Liver (tissue), 10 donors: ENCODE measurements at places on chromosomes 13 and 19. TPM values are rescaled to one million over a fixed set of nuclear protein-coding genes. Genes with fewer than 3 reads are reported as not detected.

DNA sequence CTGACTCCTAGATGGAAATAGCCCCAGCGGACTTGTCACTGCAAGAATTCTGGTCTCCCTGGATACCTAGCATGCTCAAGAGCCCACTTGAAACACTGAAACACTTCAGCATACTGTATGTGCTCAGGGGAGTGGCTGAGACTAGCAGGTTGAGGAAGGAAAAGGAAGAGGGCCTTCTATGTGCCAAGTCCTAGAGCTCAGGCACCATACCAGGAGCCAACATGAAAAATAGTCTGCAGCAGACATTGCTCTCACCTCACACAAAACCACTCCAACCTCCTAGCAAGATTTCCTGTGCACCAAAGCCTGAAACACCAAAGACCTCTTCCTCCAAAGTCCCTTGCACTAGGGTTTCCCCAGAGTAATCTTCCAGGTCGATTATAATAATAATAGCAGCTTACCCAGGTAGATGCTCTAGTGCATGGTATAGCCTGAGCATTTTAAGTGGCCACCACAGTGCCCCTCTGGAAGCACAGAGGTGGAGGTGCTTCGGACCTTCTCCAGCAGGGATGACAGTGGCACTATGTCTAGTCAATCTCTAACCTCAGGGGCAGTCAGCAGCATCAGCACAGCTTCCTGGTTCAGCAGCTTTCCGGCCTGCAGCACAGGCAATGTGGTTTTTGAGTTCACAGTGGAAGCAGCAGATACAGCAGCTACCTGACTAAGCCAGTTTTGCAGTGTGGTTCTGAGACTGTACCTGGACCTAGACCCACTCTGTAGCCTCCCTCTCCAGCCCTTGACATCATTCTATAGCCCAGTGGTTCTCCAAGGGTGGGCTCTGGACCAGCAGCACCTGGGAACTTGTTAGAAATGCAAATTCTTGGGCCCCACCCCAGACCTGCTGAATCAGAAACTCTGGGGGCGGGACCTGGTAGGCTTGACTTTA, 45.6 kb upstream of the UBE2L5 start:
- no peak for DNase-seq

DNA sequence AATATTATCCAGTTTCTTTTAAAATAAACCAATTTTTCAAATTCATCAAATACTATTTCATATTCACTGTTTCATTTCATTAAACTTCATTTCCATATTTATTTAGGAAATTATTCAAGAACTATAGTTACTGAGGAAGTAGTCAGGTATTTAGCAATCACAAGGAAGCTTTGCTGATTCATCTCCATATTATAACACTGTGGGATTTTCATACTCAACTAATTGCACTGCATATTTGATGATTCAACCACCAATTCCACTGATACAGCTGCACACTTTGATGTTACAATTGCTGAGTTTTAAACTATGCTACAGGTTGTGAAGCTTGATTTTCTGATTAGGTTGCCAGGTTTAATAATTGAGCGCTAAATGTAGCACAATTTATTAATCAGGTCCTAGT, 556.8 kb upstream of the SLITRK1 start:
- DNase-seq = no peak

- peak; percentile 46 for DNase-seq
These were observed 330.3 kb upstream of the MIR17HG start for GRCh38 chr13:91017031-91017668.

- DNase-seq = no peak
These were observed 179.7 kb upstream of the ZNF507 start for GRCh38 chr19:32165750-32166149.

DNA sequence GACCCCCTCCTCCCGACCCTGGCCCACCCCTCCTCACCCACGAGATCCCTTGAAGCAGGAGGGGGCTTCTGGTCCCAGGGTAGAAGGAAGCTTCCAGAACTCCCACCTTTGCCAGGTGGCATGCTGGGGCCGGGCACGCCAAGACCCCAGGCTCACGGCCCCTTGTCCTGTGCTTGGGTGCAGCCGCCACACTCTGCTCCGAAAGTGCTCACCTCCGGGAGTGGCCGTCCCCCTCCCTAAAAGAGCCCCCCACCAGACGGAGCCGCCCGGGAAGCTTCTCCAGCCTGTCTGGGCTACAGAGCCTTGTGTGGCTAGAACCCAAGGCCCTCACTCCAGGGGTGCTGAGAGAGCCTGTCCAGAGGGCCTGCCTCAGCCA, 1.8 kb upstream of the EFNA2 start:
- DNase-seq = no peak

DNA sequence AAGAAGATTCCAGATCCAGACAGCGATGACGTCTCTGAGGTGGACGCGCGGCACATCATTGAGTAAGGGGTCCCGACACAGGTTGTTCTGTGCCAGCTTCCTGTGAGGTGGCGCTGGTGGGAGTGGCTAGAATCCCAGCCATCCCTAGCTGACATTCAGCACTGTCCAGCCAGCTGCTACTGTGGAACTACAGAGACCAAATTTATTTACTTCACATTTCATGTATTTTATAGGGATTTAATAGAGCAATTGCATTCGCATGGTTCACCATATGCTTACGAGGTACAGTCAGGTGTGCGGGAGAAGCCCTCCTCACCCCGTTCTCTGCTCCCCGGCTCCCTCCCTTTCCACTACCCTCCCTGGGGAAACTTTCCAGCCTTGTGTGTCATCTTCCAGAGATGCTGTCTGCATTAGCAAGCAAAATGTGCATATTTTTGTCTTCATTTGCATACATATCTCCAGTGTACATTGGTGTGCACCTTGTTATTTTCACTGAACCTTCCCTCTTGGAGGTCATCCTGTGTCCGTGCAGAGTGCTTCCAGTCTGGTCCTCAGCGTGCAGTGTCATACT, 47.2 kb downstream of the SMARCA4 start:
- DNase-seq = no peak

- DNase-seq = no peak
These were observed 34.4 kb upstream of the ZNF835 start for GRCh38 chr19:56705939-56706338.

DNA sequence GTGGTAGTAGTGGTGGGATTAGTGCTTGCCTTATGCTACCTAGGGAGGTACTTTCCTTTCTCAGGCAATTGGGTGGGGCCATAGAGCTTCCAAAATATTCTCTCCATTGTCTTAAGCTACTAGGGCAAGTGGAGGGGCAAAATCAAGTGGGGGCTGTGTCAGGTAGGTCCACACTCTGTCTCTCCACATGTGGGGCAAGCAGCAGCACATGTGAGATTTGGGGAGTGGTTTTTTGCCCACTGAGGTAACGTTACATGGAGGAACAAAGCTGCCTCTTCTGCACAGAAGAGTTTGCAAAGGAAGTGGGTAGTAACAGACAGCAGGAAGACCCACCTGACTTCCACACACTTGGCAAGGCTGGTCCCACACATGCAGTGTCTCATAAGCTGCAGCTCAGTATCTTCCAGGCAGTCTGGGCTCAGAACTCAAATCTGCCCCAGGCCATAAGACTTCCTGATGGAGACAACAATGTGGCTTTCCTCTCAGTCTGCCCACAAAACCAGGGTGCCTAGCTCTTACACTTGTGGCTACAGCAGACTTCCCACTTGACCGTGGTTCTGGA, 1581.5 kb upstream of the PCDH20 start:
- DNase-seq = no peak

DNA sequence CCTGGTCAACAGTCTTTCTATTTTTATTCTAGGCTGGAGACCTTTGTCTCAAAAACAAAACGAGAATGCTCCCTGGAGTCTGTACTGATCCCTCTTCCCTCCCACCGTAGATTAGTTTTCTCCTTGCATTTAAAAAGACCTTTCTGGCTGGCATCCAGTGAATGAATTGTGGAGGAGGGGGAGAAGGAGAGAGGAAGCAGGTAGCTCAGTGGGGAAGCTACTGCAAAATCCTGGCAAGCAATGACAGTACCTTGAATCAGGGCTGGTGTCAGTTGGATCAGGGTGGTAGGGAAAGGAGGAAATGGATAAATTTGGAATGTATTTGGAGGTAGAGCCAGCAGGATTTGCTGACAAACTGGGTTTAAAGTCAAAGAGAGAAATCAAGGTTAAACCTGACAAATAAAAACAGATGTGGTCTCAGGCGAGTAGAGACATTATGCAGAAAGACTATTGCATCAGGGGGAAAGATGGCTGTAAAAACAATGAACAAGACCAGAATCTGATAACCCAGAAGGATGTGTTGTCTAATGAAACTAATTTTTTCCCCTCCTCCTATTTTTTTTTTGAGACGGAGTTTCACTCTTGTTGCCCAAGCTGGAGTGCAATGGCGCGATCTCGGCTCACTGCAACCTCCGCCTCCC, 3.5 kb upstream of the CYP2S1 start:
- no peak for DNase-seq

DNA sequence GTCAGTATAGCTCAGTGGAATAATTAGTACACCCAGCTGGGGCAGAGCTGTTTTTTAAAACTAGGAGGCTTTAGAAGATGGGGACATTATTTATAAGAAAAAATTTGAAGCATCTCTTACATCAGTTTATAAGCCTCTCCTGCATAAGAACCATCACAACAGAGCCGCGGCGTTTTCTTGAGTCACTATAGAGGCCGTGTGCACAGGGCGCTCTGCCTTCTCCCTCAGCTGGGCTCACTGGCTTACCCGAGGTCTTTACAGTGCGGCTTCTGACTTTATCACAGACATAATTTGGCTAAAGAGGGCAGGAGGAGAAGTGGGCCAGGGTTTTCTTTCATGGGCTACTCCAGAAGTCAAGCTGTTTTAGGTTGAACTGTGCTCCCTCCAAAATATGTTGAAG, 135.5 kb upstream of the RNF113B start:
- DNase-seq = no peak

DNA sequence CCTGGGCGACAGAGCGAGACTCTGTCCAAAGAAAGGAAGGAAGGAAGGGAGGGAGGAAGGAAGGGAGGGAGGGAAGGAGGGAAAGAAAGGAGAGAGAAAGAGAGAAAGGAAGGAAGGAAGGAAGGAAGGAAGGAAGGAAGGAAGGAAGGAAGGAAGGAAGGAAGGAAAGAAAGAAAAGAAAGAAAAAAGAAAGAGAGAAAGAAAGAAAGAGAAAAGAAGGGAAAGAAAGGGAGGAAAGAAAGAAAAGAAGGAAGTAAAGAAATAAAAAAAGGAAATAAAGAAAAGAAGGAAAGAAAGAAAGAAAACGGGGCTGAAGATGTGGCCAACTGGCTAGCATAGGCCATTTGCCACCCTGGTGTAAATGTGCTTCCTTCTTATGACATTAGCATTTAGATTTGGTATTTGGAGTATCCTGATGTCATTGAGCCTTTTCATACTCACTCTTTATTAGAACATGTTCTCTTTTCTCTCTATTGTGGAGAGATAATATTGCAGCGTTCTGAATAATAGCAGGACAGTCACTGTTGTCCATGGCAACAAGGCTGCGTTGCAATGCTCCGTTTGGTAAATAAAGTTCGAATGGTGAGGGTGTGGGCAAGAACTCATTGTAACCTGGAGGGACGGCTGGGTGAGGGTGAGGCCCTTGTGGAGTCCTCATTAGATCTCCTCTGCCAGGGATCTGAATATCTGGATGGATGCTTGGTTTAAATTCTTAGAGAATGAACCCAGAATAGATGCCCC, 173.9 kb upstream of the UBL3 start:
- no peak for DNase-seq

DNA sequence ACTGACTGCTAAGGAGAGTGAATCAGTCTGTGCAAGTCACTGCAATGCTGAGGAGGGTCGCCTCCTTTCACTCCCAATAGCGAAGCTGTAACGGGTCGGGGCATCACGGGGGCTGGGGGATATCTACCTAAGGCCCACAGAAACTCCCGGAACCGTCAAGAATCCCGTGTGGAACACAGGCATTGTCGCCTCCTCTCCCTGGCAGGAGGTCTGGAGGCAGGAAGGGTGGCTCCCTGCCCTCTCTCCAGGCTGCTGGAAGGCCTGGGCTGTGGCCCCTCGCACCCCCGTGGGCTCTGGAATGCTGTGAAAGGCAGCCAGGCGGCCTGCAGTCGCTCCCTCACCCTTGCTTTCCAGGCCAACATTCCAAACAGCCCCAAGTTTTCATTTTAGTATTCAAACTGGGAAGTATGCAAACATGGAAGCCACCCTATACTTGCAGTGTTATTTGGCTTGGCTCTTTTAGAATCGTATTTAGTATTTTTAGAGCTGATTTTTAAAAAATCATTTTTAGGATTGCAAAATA, 109.4 kb downstream of the CRYL1 start:
- no peak for DNase-seq

DNA sequence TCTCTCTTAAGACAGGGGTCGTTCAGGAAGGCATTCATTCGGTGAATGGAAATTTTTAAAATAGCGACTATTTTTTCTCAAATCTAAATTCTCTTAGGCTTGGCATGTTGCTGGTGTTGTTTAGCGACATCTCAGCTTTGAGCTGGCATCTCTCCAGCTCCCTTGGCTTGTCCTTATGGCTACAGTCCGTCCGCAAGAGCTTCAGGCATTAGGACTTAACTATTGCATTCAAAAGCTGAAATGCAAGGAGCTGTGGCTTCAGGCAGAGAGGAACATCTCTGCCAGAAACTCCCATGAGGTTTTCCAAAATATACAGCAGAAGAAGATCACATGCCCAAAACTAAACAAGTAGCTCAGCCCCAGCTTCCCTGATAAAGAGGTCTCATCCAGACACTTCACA, 578.5 kb downstream of the EFNB2 start:
- no peak for DNase-seq

DNA sequence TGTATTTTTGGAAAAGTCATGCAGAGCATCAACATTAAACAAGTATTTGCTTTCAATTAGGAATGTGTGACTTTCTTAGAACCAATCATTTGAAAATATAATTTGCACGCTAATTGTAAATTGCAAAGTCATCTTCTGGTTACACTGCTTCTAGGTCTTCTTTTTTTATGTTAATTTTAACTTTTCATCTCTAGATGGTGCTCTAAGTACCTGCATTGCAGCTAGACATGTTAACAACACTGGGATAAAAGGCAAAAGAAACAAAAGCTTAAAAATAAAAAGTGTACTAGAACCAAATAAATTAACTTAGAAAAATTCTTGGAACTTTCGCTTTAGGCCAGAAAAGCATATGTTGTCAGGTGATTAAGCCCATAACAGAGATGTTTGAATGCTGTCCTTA, 2758.2 kb downstream of the PCDH9 start:
- no peak for DNase-seq

DNA sequence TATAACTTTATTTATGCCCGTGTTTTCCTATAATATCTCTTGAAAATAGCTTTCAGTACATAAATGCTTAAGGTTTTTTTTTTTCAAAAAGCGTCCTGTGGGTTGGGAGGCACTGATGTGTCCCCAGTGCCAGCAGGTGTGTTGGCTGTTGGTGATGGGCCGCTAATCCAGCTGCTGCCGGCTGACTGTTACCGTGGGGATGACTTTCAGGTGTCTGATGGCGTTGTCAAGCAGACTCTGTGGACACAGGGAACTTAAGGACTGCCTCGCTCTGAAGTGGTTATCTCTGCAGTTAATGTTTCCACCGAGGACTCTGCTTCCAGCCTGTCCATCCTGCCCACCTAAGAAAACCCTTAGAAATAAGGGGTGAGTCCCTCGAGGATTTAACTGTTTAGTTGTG, 94.5 kb downstream of the ANKRD10 start:
- no peak for DNase-seq

GRCh38 chr19:947707-948539, 22.1 kb downstream of the ARID3A start:
- DNase-seq = no peak

UCHL3 gene
- polyA plus RNA-seq = 23.7 TPM

CTXN1 gene
- 0.07 TPM for polyA plus RNA-seq

PNMA8B gene
- 0.15 TPM for polyA plus RNA-seq

VSTM1 gene
- polyA plus RNA-seq = not detected

FFAR1 gene
- not detected for polyA plus RNA-seq

DMKN gene
- 1.4 TPM for polyA plus RNA-seq

CARS2 gene
- 44.0 TPM for polyA plus RNA-seq

CBLC gene
- polyA plus RNA-seq = 9.6 TPM

CEACAM16 gene
- not detected for polyA plus RNA-seq

SIGLEC14 gene
- not detected for polyA plus RNA-seq

ZNF534 gene
- polyA plus RNA-seq = not detected

FFAR3 gene
- not detected for polyA plus RNA-seq

DHDH gene
- 0.16 TPM for polyA plus RNA-seq
